ENCODE measurements at places on chromosomes 16 and 17. TPM values are rescaled to one million over a fixed set of nuclear protein-coding genes. Genes with fewer than 3 reads are reported as not detected.

The SMIM22 gene
- total RNA-seq: 0.95 TPM

The CIITA gene
- 6.4 TPM for total RNA-seq

The HOXB6 gene
- total RNA-seq: 0.68 TPM

The HOXB9 gene
- not detected for total RNA-seq

The HOXB4 gene
- 1.1 TPM for total RNA-seq

- peak overlapping the region; percentile 85 for H3K27ac ChIP-seq
- no peaks in the 10 kb centered on the region for H3K27me3 ChIP-seq
- DNase-seq: peak; percentile 56
- peak overlapping the region; percentile 98 for H3K4me3 ChIP-seq
- no peaks in the 10 kb centered on the region for H3K36me3 ChIP-seq
- peaks cover 54% of the 10 kb centered on the region for H3K4me1 ChIP-seq
These were observed 645 bp upstream of the GFOD2 start for GRCh38 chr16:67719778-67720144.

DNA sequence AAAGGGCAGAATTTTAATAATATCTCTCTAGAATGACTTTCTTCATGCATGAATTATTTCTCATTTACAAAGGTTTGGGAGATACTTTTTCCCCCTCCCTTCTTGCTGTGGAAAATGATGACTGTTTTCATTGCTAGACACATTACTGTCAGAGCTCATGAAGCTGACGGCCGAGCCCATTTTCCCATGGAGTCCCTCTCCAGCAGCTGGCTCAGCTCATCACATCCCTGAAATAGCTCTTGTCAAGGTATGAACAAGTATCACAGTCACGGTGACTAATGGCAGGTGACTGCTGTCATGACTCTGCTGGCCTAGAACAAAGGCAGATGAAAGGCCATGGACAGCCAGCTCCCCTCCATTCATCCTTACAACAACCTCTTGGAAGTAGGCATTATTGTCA is 208.1 kb downstream of the ABCC12 start:
- H3K27ac ChIP-seq: no peak overlapping the region
- no peaks in the 10 kb centered on the region for H3K36me3 ChIP-seq
- H3K27me3 ChIP-seq: no peaks in the 10 kb centered on the region

- H3K27ac ChIP-seq: no peak overlapping the region
- H3K4me3 ChIP-seq: no peak overlapping the region
- no peaks in the 10 kb centered on the region for H3K36me3 ChIP-seq
- DNase-seq: no peak
These were observed 5.0 kb upstream of the RARA start for GRCh38 chr17:40303708-40304551.

DNA sequence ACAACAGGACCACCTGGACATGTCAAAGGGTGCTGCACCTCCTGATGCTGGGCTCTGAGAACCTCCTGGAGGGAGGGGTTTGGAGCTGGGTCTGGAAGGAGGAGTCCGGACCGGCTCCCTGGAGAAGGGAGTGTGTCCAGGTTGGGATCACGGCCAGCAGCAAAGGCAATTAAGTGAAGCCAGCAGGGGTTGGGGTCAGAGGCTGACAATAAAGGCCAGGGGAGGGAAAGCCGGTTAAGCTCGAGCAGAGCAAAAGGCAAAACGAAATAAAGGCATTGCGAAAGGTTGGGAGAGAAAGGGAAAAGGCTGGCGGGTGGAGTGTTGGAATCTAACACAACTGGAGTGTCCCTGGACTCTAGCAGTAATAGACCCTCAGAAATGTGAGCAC is 992 bp upstream of the CACNG4 start:
- H3K4me3 ChIP-seq: no peak overlapping the region
- peaks cover 7% of the 10 kb centered on the region for H3K27me3 ChIP-seq
- no peak overlapping the region for H3K27ac ChIP-seq
- no peaks in the 10 kb centered on the region for H3K36me3 ChIP-seq
- no peaks in the 10 kb centered on the region for H3K4me1 ChIP-seq

DNA sequence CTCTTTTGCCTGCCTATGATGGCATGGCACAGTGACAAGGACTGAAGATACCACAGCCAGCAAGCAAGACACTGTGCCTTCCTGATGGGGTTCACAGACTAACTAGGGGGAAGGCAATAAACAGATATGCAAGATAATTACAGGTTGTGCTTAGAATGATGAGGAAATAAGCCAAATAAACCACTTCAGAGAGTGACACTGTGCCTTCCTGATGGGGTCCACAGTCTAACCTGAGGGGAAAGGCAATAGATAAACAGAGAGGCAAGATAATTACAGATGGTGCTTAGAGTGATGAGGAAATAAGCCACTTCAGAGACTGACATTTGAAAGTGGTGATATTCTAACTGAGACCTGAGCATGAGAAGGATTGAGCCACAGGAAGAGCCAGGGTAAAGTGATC is 84.2 kb downstream of the HS3ST2 start:
- no peaks in the 10 kb centered on the region for H3K4me1 ChIP-seq
- no peak overlapping the region for H3K4me3 ChIP-seq
- no peaks in the 10 kb centered on the region for H3K27me3 ChIP-seq
- DNase-seq: no peak

GRCh38 chr17:34205401-34205800 is 49.7 kb upstream of the CCL2 start:
- H3K27me3 ChIP-seq: no peaks in the 10 kb centered on the region
- H3K4me1 ChIP-seq: no peaks in the 10 kb centered on the region
- no peak overlapping the region for H3K4me3 ChIP-seq
- H3K27ac ChIP-seq: no peak overlapping the region
- DNase-seq: no peak
- no peaks in the 10 kb centered on the region for H3K36me3 ChIP-seq

DNA sequence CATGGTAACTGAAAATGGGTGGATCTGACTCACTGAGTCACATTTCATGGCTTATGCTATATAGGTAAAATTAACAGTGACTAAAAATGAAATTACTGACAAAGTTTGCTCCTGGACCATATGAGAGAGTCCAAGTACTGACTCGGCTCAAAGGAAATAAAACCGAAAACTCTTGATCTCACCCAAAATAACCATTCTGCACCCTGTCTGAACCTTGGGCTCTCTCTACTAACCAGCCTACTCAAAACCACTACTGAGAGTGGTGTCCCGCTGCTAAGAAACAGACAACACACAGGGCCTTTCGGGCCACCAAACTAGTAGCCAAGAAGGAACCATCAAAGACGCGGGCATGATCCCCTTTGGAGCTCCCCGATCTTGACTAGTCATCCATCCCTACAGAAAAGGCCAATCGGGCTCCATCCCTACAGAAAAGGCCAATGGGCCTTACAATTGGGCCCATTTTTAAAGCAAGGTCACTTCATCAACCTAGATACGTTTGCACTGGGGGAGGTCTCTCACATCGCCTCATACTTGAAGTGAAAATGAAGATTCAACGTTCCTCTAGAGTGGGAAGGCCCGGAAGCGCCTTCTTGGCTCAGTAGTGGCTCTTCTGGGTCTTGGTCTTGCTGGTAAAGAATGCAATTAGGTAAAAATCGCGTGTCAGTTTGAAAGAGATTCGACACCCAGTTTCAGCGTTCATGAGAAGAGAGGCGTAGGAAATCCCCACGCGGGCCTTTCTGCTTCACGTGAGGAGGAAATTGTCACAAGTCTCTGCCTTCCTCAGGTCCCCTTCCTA is 720 bp upstream of the ZPBP2 start:
- H3K4me3 ChIP-seq: no peak overlapping the region
- H3K27me3 ChIP-seq: no peaks in the 10 kb centered on the region
- H3K27ac ChIP-seq: no peak overlapping the region

DNA sequence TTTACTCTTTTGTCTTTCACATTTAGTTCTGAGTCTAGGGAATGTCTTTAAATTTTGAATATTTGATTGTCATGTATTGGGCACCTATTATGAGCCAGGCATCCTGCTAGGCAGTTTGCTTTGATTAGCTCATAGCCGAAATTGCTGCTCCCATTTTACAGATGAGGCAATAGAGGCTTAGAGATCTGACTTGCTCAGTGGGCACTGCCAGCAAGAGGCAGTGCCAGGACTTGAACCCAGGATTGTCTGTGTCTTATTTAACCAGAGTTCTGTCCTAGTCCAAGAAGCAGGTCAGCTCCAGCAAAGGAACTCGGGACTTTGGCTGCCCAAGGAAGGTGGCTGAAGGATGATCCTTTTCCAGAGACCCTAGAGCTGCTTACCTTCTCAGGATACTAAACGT is 24.5 kb downstream of the BEAN1 start:
- DNase-seq: no peak
- no peaks in the 10 kb centered on the region for H3K36me3 ChIP-seq
- H3K27ac ChIP-seq: no peak overlapping the region
- H3K27me3 ChIP-seq: no peaks in the 10 kb centered on the region
- no peak overlapping the region for H3K4me3 ChIP-seq

- H3K27me3 ChIP-seq: no peaks in the 10 kb centered on the region
- no peaks in the 10 kb centered on the region for H3K4me1 ChIP-seq
- peak; percentile 70 for DNase-seq
- H3K36me3 ChIP-seq: no peaks in the 10 kb centered on the region
- no peak overlapping the region for H3K4me3 ChIP-seq
These were observed 11.8 kb downstream of the GNPTG start for GRCh38 chr16:1363501-1364041.

DNA sequence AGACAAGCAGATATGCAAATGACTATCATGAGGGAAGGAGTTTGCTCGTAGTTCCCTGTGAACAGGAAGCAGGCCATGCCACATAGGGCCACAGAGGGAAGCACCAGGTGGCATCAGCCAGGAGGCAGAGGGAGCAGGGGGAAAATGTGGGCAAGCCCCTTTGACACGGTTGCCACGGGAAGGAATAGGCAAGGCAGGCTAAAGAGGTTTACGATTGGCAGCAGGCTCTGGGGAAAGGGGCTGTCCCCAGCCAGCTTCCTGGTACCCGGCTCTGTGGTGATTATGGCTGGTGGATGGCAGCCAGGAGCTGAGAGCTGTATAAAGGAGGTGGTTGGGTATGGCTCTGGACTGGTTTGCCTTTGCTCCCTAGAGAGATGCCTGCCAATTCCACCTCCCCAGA is 848 bp downstream of the CES3 start:
- H3K36me3 ChIP-seq: no peaks in the 10 kb centered on the region
- peaks cover 36% of the 10 kb centered on the region for H3K4me1 ChIP-seq
- H3K27me3 ChIP-seq: no peaks in the 10 kb centered on the region
- peak; percentile 81 for DNase-seq

GRCh38 chr17:17119533-17119932 is 77.3 kb downstream of the MPRIP start:
- H3K27me3 ChIP-seq: no peaks in the 10 kb centered on the region
- no peaks in the 10 kb centered on the region for H3K36me3 ChIP-seq
- H3K4me1 ChIP-seq: peaks cover 28% of the 10 kb centered on the region
- no peak overlapping the region for H3K4me3 ChIP-seq
- no peak for DNase-seq

DNA sequence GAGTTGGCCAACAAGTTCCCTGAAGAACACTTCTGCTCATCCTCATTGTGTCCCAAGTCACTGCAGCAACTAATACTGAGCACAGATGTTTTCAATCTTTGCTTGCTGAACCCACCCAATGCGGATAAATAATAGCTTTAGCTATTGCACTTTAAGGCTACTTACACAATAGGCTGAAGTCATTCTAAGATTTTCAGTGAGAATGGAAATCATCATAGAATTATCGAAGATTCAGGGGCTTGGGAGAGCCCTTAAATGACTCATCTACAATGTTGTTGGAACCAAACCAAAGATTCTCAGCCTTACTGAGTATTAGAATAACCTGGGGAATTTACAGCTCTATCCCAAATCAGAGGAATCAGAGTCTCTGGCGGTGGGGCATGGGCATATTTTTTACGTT is 51.2 kb downstream of the SYCE1L start:
- no peak overlapping the region for H3K4me3 ChIP-seq
- H3K4me1 ChIP-seq: no peaks in the 10 kb centered on the region
- H3K27me3 ChIP-seq: no peaks in the 10 kb centered on the region
- H3K27ac ChIP-seq: no peak overlapping the region
- no peaks in the 10 kb centered on the region for H3K36me3 ChIP-seq

GRCh38 chr16:79121906-79122305 is 478.6 kb downstream of the MAF start:
- H3K27me3 ChIP-seq: no peaks in the 10 kb centered on the region
- DNase-seq: no peak
- H3K4me3 ChIP-seq: no peak overlapping the region
- no peak overlapping the region for H3K27ac ChIP-seq

DNA sequence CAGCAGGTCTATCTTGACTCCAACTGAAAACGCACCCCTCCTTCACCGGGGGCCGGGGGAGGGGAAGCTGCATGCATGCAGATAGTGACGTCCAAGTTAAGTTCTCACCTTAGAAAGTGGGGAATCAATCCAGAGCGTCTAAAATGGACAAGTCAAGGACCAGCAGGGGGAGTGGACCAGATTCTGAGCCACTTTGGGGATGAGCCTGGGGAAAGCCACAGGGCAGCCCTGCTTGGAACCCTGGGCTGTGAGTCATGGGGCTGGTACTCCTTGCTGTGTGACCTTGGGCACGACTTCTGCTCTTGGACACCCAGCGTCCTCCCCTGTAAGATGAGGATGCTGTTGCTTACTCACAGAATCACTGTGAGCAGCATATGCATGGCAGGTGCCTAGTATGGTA is 9.1 kb downstream of the TNFRSF13B start:
- H3K36me3 ChIP-seq: no peaks in the 10 kb centered on the region
- H3K27me3 ChIP-seq: no peaks in the 10 kb centered on the region
- no peaks in the 10 kb centered on the region for H3K4me1 ChIP-seq
- H3K27ac ChIP-seq: no peak overlapping the region
- DNase-seq: no peak
- no peak overlapping the region for H3K4me3 ChIP-seq

DNA sequence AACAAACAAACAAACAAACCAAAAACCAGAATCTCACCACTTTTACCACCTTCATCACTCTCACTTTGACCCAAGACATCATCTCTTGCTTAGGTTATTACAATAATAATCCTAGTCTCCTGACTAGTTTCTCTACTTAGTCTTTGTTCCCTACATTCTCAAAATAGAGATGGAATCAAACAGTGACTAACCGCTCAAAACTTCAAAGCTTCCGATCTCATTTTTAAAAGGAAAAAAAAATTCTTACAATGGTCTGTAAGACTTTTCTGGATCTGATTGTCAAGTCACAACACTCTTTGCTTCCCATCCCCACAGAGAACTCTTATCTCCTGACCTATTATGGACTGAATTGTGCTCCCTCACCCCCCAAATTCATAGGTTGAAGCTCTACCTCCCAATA is 60.9 kb downstream of the SPAG9 start:
- H3K27ac ChIP-seq: no peak overlapping the region
- no peaks in the 10 kb centered on the region for H3K27me3 ChIP-seq
- no peak overlapping the region for H3K4me3 ChIP-seq
- H3K36me3 ChIP-seq: no peaks in the 10 kb centered on the region
- H3K4me1 ChIP-seq: no peaks in the 10 kb centered on the region

DNA sequence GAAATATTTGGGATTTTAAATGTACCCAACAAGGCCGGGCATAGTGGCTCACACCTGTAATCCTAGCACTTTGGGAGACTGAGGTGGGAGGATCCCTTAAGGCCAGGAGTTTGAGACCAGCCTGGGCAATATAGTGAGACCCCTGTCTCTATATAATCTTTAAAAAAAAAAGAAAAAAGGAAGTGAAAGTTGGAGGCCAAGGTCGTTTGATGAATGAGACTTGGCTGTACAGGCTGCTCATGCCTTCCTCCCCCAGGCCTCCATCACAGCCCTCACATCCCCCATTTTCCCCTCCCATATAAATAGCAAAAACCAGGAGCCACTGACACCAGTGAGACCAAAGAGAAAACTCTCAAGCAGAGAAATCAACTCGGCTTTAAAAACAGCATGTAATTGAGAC is 3.3 kb upstream of the CA7 start:
- peaks cover 6% of the 10 kb centered on the region for H3K27me3 ChIP-seq
- H3K4me3 ChIP-seq: no peak overlapping the region
- H3K27ac ChIP-seq: no peak overlapping the region
- no peak for DNase-seq
- H3K36me3 ChIP-seq: no peaks in the 10 kb centered on the region

GRCh38 chr16:23802776-23803175 is 33.0 kb upstream of the PRKCB start:
- DNase-seq: no peak
- no peak overlapping the region for H3K4me3 ChIP-seq
- no peaks in the 10 kb centered on the region for H3K27me3 ChIP-seq
- no peaks in the 10 kb centered on the region for H3K36me3 ChIP-seq
- H3K27ac ChIP-seq: no peak overlapping the region
